Dorsolateral prefrontal cortex (tissue), 122 donors: ENCODE measurements at places on chromosomes 13 and 19. TPM values are rescaled to one million over a fixed set of nuclear protein-coding genes. Genes with fewer than 3 reads are reported as not detected.
A peak's percentile ranks its signal among the peaks of the same experiment; 100 is the strongest.

PRRG2 gene
- total RNA-seq = 0.95 TPM

GRCh38 chr13:44764302-44764692 is 188.2 kb upstream of the TSC22D1 start:
- no peak for DNase-seq

DNA sequence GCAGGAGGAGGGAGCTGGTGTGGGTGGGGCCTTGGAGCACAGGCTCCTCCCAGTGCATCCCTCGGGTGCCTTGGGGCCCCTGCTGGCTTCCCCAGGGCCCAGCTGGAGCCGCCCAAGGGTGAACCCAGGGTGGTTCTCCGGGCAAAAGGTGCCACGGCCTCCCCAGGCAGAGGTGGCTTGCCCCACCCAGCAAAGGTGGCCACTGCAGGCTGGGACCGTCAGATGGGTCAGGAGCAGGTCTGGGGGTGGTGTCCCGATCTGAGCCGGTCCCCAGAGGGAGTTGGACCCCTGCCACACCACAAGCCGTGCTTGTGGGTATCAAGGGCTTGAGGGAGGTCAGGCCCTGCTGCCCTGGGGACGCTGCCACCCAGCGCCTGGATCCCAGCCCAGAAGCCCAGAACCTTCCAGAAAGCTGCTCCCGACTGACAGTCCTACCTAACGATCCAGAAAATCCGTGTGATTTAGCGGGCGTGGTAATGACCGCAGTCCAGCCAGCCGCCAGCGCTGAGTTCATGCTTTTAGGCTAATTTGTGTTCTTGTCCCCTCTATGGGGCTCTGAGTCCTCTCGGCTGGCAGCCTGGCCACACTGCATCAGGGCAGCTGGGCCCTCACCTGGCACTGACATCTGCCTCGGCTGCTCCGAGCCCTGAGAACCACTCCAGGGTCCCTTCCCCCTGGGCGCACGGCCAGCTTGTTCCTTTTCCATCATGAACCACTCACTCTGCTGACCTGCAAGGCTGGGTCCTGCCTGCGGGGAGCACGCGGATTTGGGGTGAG is 5.0 kb upstream of the GRIN3B start:
- no peak for DNase-seq

DNA sequence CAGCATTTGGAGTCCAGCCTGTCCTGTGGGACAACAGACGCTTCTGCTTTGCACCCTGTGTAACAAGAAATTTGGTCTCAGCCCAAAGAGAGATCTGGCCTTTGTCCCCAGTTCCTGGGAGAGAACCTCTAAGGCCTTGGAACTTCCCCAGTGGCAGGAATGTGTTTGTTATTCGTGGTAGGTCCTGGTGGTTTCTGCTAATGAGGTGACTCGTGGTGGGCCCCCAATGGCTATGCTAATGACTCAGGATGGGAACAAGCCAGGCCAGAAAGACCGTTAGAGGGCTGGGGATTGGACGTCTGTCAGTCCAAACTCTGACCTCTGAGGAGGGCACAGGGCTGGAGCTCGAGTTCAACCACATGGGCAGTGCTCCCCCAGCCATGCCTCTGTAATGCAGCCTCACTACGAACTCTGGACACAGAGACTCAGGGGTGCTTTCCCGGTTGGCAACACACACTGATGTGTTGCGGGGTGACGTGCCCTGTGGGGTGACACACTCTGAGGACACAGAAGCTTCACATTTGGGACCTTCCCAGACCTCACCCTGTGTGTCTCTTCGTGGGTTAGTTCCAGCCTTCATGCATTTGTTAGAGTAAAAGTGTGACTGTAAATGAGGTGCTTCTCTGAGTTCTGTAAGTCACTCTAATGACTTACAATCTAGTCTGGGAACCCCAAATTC is 38.9 kb downstream of the TEX29 start:
- DNase-seq = no peak

DNA sequence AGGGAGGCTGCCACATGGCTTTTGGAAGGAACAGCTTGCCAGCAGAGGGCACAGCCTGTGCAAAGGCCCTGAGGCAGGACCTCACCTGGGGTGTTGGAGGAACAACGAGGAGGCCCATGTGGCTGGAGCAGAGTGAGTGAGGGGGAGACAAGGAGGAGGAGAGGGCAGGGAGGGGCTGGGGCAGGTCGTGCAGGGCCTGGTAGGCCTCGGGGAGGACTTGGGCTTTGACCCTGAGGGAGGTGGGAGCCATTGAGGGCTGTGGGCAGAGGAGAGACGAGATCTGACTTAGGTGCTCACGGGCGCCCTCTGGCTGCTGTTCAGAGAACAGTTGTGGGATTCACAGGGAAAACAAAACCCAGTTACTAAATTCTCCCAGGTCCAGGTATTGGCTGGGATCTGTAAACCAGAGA is 25.2 kb downstream of the ZNRF4 start:
- peak; percentile 28 for DNase-seq
